ENCODE measurements at places on chromosomes 1 and 21.

DNA sequence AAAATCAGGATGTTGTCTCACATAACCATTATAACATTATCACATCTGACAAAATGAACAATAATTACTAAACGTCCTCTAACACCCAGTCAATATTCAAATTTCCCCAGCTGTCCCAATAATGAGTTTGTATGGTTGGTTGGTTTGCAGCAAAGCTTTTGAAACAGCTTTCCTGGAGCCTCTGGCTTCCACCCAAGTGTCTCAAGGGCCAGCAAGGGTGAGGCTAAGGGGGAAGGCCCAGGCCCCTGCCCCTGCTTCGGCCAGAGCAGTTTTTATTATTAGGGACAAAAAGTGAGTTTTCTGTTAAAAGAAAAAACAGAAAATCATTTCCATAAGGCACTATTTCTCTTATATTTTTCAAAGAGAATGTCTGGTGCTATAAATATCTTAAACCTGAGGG lies 19.1 kb upstream of the AVPR1B start:
- no peak for DNase-seq

DNA sequence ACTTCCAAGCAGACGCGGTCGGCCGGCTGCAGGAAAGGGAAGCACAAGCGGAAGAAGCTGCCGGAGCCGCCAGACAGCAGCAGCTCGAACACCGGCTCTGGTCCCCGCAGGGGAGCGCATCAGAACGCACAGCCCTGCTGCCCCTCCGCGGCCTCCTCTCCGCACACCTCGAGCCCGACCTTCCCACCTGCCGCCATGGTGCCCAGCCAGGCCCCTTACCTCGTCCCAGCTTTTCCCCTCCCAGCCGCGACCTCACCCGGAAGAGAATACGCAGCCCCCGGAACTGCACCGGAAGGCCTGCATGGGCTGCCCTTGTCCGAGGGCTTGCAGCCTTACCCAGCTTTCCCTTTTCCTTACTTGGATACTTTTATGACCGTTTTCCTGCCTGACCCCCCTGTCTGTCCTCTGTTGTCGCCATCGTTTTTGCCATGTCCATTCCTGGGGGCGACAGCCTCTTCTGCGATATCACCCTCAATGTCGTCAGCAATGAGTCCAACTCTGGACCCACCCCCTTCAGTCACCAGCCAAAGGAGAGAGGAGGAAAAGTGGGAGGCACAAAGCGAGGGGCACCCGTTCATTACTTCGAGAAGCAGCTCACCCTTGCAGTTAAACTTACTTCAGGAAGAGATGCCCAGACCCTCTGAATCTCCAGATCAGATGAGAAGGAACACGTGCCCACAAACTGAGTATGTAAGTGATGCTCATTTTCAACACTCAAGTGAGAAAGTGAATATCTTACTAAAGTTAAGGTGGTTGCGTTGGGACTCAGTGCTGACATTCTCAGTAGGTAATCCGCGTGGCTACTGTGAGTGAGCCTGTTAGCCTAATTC lies 25.5 kb downstream of the UTS2 start:
- DNase-seq: no peak

DNA sequence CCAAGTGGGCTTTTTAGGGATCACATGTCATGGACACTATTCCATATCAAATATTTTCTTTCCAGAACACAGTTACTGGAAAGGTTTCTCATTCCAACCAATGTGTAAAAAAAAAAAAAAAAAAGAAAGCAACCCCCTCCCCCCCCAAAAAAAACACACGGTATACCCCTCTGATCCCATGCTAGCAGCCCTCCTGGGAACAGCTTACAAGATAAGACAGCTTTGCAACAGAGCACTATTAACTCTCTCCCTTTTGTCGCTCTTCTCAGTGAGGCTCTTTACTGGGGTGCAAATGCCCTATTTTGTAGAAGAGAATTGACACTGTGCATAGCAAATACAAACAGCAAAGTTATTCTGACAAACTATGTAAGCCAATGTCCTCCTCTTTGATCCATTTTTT lies 161.2 kb downstream of the NTMT2 start:
- DNase-seq: no peak

DNA sequence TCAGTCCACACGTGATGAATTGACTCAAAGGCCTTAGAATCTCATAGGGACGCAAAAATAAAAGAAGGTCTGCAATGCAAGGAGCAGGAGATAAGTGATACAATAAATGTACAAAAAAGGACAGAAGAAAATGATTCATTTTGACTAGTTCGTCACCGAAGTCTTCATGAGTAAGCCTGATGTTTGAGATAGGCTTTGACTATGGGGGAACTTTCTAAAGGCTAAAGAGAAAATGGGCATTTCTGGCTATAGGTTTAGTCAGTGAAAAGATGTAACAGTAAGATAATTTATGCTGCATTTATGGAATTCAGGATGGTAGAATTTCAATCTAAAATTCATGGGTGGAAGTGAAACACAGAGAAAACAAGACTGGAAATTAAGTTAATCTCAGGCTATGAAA lies 163.0 kb downstream of the ADGRL4 start:
- DNase-seq: no peak

DNA sequence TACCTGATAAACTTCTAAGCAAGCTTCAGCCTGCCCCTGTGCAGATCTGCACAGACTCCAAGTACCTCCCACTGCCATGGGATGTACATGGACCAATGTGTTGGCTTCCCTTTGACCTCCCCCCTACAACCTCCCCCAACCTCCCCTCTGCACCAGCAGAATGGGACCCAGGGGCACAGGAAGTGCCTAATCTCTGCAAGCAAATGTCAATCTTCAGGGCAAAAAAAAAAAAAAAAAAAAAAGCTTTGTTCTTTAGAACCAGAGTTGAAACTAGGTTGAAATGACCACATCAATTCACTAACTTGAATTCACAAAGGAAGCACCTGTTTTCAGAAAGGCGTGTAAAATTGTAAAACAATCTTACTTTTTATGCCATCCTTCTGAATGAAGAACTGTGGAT lies 53.9 kb upstream of the TIAM1 start:
- DNase-seq: no peak

- DNase-seq: no peak
These were observed 148.0 kb upstream of the ERG start for GRCh38 chr21:38646213-38646837.

GRCh38 chr1:65050735-65051134 lies 84.4 kb upstream of the JAK1 start:
- no peak for DNase-seq

All from SW480 (cell line).